HT-29 (cell line): ENCODE measurements at places on chromosomes 13 and 19. TPM values are rescaled to one million over a fixed set of nuclear protein-coding genes. Genes with fewer than 3 reads are reported as not detected.

HCN2 gene
- total RNA-seq, result 0.10 TPM in 1 of 2 replicates, not detected in the other

FCAR gene
- not detected in 2 replicates for total RNA-seq

ILF3 gene
- total RNA-seq, result 170 and 198 TPM in 2 replicates

ERICH6B gene
- not detected in 2 replicates for total RNA-seq

RASGRP4 gene
- not detected in 2 replicates for total RNA-seq

HS6ST3 gene
- not detected in 2 replicates for total RNA-seq

ZNF534 gene
- not detected in 2 replicates for total RNA-seq

POU2F2 gene
- 0.03 and 0.44 TPM in 2 replicates for total RNA-seq

PLIN4 gene
- 8.5 TPM in 2 replicates for total RNA-seq

CGB8 gene
- total RNA-seq, result not detected in 2 replicates

PALM gene
- total RNA-seq, result 0.13 TPM in 1 of 2 replicates, not detected in the other

SLITRK5 gene
- total RNA-seq, result not detected in 2 replicates

TRPM4 gene
- total RNA-seq, result 28.7 and 33.7 TPM in 2 replicates

CCL25 gene
- total RNA-seq, result not detected in 2 replicates

EFNB2 gene
- 30.0 and 31.0 TPM in 2 replicates for total RNA-seq

IGFLR1 gene
- total RNA-seq, result 10.0 and 13.4 TPM in 2 replicates

GPR12 gene
- total RNA-seq, result not detected in 2 replicates

LGALS4 gene
- total RNA-seq, result 959 and 1,005 TPM in 2 replicates

APC2 gene
- total RNA-seq, result 0.16 and 0.43 TPM in 2 replicates

MAP4K1 gene
- 0.36 TPM in 1 of 2 replicates, not detected in the other for total RNA-seq

FFAR1 gene
- not detected in 2 replicates for total RNA-seq

LENG8 gene
- 153 TPM in 2 replicates for total RNA-seq
